ENCODE measurements at places on chromosomes 5 and 9.

DNA sequence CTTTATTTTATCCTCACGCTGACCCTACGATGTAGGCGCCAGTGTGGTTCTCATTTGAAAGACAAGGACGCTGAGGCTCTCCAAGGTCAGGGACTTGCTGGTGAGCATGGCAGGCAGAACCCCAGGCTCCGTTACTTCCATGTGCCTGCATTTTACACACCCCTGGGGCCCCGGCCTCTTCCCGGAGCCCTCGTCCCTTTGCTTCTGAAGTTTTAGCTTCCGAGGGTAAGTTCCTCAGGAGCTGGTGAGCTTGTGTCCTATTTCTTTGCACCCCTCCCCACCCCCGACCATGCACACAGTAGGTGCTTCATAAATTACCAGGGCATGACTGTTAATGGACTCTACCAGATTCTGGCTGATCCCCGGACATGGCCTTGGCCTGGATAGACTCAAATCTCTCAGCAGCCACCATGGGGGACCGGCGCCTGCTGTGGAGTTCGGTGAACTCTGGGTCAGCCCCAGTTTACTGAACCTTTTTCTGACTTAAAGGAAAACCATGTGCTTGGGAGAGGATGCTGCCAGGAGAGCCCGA, 59.3 kb upstream of the RNU6ATAC start:
- DNase-seq, result no peak

DNA sequence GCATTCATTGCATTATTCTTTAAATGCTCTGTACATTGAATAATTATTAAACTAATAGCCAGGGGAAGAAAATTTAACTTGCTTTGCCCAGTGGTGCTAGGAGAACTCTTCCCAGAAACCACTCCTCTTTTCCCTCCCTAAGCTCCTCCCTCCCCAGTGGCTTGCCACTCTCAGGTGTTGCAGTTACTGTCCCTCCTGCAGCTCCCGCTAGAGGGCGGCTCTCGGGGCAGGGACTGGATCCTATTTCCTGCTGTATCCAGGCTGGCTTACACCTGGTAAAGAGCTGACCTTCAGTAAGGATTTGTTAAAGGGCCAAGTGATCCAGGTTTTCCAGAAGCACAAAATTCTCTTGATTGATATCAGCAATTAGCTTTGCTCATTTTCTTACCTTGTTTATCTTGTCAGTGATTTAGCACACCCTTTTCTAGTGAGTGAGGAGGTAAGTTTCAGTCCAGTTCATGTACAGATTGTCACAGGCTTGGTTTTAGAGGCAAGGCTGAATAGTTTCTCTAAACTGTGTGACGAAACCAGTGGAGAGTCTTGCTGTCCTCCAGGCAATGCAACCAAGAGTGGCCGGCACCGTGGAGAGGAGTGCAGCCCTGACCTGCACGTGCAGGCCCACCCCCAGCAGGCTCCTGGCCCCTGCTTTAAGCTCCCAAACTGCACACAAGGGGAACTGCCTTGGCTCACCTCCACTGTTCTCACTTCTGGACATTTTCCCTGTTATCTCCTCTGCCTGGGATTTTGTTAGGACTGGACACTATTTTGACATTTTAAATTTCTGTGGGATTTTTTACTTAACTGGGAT, 423.8 kb downstream of the SPOCK1 start:
- peak; percentile 49 for DNase-seq

GRCh38 chr5:122195802-122196394, 66.6 kb downstream of the ZNF474 start:
- DNase-seq, result peak; percentile 39

- DNase-seq, result no peak
Measured at GRCh38 chr9:132384376-132384775, 22.3 kb downstream of the TTF1 start.

DNA sequence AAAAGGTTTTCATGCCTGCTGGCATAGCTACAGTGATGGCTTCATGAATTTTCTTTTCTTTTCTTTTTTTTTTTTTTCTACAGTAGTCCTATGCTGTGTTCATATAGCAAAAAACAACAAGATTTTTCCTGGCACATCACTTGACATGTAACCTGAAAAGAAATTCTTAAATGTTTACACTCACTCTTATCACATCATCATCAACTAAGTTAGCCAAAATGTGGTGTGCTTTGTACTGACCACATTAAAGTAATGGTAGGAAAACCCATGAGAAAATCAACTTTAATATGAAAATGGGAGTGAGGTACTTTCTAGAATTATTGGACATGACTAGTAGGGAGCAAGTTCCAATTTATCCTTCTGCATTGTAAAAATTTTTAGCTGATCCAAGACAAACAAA, 146.7 kb downstream of the SSBP2 start:
- DNase-seq, result no peak

DNA sequence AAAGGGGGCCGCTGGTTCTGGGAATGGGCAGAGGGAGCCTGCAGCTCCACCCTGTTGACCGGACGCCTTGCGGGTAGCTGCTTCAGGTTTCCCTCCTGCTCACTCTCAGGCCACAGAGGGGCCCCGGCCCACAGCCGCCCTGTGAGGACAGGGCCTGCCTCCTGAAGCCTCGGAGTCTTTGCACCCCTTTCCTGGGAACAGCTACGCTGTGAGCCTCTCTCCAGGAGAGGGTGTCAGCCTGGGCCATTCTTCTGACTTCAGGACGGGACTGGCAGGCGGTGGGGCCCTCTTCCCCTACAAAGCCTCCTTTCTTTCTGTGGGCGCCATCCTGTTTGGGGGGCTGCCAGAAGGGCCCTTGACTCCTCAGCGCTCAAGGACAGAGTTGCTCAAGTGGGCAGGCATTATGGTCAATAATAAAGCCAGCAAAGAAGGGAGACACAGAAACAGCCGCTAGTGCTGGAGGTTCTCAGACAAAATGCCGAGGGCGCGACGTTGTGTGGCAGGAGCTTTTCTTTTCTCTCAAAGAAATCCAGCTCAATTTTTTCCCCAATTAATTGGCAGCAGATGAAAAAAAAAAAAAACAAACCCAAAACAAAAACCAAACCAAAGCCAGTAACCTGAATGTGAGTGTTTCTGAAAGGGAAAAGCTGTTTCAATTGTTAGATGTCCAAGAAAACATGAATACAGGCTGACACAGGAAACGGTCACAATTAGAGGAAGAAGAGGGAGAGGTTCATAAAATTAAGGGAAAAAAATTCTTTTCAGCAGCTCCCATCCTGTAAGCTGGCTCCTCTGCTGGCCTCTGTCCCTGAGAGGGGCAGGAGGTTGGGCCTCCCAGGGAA, 12.8 kb upstream of the SLC25A51 start:
- no peak for DNase-seq

DNA sequence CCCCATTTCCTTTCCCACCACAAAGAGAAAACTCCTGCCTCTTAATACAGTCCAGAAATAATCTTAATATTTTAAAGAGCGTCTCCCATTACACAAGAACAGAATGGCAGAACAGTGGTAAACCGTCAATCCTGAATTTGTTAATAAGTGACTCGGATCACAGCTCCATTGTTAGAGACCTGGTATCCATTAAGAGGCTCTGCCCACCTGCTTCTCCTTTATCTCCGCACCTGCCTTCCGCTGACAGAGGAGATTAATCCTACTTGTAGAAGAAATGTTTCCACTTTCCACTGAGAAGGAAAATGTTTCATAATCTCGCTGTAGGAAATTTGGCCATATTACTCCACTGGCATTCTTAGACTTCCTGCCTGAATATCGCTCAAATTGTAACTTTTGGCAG, 1493.2 kb downstream of the MAT2B start:
- DNase-seq, result no peak

DNA sequence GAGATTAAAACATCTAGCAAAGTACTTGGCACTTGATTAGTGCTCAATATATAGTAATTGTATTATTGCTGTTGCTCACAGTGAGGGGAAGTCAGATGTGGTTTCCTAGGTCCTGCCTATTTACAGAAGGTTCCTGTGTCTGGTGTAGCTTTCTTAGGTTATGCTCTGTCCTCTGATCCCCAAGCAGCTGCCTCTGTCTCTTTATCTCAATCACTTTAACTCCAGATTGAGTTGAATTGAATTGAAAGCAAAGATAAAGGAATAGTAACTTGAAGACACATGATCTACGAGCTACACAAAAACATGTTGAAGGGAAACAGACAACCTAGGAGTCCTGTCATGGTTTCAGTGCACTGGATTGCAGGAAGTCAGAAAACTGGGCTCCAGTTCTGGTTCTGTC, 113.9 kb upstream of the ADAMTSL1 start:
- DNase-seq, result no peak

GRCh38 chr5:5179597-5179996, 39.5 kb downstream of the ADAMTS16 start:
- no peak for DNase-seq

DNA sequence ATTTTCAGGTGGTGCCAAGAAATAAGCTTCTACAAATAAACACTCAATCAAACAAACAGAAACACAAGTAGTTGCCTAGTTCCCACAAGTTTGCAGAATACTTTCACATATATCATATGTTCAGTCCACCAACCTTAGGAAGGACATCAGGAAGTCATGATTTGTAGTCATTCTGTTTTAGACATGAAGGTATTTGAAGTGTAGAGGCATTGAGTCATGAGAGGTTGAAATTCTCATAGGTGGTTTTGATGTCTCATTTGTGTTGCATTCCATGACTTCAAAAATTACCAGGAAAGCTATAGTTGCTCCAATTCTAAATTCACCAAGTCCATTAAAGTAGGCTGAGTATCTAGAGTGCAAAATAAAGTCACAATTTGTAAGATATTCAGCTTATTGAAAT, 159.0 kb downstream of the KCTD16 start:
- DNase-seq, result no peak

DNA sequence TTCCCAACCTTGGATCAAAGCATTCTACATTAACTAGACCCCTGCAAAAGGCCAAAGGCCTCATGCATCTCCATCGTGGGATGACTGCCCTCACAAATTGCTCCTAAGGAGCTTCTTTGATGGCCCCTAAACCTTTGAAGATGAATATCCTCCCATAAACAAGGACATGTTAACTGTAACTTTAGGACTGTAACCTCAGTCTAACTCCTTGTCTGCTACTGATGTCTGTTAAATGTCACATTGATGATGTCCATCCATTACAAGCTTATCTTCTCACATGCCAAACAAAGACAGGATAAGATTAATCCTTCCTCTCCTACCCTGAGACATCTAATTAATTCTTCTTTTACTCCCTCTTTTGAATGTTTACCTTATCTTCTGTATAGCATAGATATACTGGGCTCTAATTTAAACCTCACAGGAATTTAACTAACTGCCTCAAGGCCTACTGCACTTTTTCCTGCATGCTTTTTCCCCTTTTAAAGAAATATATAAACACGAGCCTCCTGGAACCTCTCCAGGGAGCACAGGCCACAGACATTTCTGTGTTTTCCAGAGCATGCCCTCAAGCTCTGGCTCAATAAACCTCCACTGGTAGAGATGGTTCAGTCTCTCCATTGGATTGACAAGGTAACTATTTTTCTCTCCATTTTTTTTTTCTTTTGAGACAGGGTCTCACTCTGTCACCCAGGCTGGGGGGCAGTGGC, 90.6 kb upstream of the SLC25A48 start:
- DNase-seq, result no peak

GRCh38 chr9:33229359-33230114, 10.4 kb upstream of the SPINK4 start:
- DNase-seq, result peak; percentile 93

GRCh38 chr9:112757282-112757883, 6.8 kb downstream of the SNX30 start:
- no peak for DNase-seq

- no peak for DNase-seq
Measured at GRCh38 chr9:87601176-87601575, 103.5 kb downstream of the DAPK1 start.

- DNase-seq, result no peak
Measured at GRCh38 chr5:173327084-173327947, 898 bp downstream of the STC2 start.

DNA sequence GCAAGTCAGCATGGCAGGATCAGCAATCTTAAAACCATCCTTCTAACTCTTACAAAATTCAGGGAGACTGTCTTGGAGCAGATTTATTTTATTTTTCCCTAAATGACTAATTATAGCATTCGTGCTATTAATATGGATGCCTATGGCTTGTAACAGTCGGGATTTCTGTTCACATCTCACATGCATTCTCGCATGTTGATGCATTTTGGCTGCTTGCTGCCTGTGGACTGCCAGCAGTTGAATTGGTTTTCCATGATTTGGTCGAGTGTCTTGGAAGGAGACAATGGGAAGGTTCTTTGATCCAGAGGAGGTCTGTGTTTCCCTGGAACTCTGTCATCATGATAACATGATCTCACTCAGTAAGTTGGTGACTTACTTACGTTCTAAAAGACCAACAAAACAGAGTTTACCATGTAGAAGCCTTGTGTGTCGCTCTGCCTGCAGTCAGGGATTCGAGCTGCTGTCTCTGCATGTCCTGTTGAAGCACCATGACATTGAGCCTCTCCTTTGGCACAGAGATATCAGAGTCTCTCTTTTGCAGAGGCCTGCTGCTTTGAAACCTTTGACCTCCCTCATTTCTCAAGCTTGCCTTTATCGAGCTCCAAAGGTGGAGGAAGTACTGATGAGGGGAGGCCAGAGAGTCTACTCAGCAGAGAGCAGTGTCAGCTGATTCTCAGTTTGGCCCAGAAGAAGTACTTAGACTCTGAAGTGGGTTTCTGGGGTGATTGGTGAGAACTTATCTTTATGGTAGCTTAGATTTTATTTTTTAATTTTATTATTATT, 82.4 kb downstream of the ARHGAP26 start:
- no peak for DNase-seq

- peak; percentile 24 for DNase-seq
Measured at GRCh38 chr9:37430841-37431597, 8.5 kb downstream of the GRHPR start.

DNA sequence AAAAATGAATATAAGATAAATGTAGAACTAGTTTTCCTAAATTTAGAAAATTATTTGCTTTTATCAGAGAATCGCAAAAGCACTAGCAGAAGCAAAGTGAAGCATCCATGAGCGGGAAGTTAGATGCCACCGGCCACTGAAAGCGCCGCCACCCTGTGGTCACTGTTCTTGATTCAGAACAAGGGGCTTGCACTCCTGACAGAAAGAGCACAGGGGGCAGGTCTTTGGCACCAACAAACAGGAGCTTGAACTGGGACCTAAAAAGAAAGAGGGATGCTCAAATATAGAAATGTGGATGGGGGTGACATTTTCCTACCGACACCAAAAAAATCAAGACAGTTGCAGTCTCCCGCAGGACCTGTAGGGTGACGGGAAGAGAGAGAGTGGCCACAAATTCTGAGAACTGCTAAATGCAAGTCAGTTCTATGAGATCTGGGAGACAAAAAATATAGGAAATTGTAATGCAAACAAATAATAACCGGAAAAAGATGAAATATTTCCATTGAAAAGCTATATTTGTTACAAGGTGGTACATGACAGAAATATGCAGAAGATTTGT, 144.3 kb downstream of the CDH12 start:
- DNase-seq, result no peak

GRCh38 chr5:43482490-43483297, 971 bp downstream of the TMEM267 start:
- DNase-seq, result no peak

GRCh38 chr5:170388818-170389549, at the start of gene KCNMB1:
KCNMB1 (minus strand) TSS chr5:170389367; CDS start chr5:170385447, 3,920 bp downstream.
- DNase-seq, result no peak
